ENCODE measurements at places on chromosomes 1 and 21. TPM values are rescaled to one million over a fixed set of nuclear protein-coding genes. Genes with fewer than 3 reads are reported as not detected.

NUDT4B gene
- total RNA-seq = 0.68 TPM

HCN3 gene
- total RNA-seq = 3.7 TPM

CHAF1B gene
- total RNA-seq = 5.5 TPM

NBPF20 gene
- 4.9 TPM for total RNA-seq

CNR2 gene
- not detected for total RNA-seq

OPTC gene
- not detected for total RNA-seq

NR5A2 gene
- not detected for total RNA-seq

DNA sequence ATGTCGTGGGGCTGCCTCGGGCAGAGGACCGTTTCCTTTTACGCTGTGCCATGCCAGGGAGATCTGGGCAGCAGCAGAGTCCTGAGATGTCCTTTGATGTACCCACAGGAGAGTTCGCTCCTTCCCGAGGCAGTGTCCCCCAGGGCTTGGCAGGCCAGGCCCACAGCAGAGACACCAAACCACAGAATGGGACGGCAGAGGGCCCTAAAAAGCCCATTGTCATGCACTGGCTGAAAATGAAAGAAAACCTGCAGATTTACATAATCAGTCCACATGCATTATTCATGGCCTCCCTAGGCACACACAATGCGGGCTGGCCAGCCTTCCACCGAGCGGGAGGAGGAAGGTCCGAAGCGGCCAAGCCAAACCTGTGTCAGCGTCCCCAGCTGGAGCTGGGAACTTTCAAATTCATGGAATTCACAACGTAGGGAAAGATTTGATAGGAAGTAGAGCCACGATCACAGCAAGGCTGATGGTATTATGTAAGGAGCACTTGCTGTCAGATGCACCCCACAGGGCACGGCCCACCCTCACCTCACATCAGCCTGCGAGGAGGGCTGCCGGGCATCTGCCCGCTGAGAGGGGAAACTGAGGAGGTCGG, 25.3 kb upstream of the EFHD2 start:
- no peaks in the 10 kb centered on the region for H3K36me3 ChIP-seq
- peaks cover 20% of the 10 kb centered on the region for H3K4me1 ChIP-seq
- H3K27ac ChIP-seq = no peak overlapping the region
- peaks cover 12% of the 10 kb centered on the region for H3K27me3 ChIP-seq

- no peaks in the 10 kb centered on the region for H3K4me1 ChIP-seq
- H3K27me3 ChIP-seq = peaks cover 8% of the 10 kb centered on the region
- no peak overlapping the region for H3K27ac ChIP-seq
- H3K4me3 ChIP-seq = no peak overlapping the region
These were observed 121.5 kb upstream of the CACHD1 start for GRCh38 chr1:64348270-64348960.

DNA sequence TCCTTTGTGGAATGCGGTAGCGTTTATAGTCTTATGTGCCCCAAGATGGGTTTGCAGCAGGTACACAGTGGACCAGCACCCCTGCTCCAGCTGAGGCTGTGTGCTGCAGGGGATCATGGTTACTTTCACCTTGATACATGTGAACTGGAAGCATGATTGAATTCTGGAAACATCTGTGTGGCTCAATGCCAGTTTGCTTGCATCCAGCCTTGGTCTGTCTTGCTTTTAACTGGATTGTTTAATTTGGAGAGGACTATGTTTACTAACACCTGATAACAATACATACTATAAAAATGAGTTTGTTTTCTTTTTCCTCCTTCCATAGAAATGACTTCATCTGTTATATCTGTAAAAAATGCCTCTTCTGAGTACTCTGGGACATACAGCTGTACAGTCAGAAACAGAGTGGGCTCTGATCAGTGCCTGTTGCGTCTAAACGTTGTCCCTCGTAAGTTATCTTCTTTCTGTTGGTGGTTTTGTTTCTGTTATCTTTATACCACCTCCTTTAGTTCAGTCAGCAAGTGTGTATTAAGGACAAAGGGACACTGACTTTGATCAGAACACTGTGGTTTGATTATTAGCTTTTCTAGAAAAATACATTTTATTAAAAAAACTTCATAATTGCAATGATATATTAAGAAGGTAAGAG, 47.7 kb downstream of the CXADR start:
- no peak overlapping the region for H3K27ac ChIP-seq
- H3K27me3 ChIP-seq = no peaks in the 10 kb centered on the region
- no peaks in the 10 kb centered on the region for H3K36me3 ChIP-seq

DNA sequence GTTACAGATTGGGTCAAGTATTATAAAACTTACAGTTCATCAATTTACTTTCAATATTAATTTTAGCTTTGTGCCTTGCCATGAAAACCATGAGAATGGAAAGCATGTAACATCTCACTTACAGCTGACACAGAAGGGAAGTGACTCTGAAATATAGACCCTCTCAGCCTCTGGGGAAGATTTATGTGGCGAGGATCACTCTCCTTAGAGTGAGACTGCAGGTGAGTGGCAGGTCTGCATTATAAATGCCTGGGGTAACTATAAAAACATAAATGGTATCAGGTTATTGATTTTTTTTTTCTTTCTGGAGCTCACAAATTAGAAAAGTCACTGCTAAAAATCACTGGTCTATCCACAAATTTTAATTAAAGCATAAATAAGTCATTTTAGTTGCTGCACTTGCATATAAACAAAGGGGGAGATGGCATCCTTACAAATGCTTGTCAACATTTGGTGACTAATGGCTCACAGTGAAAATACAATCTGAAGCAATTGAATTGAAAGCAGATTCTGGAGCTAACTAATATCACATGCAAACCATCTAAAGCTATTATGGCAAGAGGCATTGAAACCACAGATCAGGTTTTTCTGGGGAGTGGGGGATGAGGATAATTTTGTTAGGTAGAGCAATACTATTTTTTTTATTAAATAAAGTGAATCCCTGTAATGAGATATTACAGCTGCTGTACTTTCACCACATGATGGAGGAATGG, 200.9 kb downstream of the TM2D1 start:
- no peak for DNase-seq
- peaks cover 5% of the 10 kb centered on the region for H3K4me1 ChIP-seq
- H3K4me3 ChIP-seq = no peak overlapping the region
- H3K27me3 ChIP-seq = peaks cover 20% of the 10 kb centered on the region
- H3K27ac ChIP-seq = no peak overlapping the region

DNA sequence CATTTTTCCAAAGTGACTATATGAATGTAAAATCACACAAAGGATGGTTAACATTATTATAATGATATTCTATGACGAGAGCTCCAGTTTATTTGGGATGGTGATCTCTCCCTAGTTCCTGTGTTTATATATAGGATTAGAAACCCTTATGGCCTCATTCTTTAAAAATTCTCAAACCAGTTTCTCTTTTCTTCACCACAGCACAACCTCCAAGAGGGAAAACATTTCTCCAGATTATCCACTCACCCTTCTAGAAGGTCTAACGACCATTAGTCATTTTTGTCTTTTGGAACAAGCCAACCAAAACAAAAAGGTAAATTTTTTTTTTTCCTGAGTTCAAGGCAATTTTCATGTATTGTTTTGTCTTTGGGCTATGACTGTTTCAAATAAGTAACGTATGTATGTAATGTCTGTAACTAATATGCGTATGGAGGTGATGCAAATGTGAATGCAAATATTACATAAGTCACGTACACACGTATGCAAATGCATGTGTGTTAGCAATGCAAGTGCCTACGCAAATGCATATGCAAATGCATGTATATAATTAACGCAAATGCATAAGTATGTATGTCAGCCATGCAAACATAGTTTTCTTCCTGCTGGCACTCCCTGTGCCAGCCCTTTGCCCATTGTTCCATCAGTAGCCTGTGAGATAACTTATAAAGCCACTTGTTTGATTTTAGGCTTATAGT, 72.5 kb upstream of the MORC3 start:
- peaks cover 10% of the 10 kb centered on the region for H3K4me1 ChIP-seq
- no peak overlapping the region for H3K4me3 ChIP-seq

- H3K27ac ChIP-seq = peak overlapping the region; percentile 90
- H3K36me3 ChIP-seq = peaks cover 5% of the 10 kb centered on the region
- no peaks in the 10 kb centered on the region for H3K27me3 ChIP-seq
- H3K4me3 ChIP-seq = peak overlapping the region; percentile 85
- DNase-seq = no peak
- peaks cover 54% of the 10 kb centered on the region for H3K4me1 ChIP-seq
These were observed 572 bp downstream of the ATP1B1 start for GRCh38 chr1:169106921-169107602.

DNA sequence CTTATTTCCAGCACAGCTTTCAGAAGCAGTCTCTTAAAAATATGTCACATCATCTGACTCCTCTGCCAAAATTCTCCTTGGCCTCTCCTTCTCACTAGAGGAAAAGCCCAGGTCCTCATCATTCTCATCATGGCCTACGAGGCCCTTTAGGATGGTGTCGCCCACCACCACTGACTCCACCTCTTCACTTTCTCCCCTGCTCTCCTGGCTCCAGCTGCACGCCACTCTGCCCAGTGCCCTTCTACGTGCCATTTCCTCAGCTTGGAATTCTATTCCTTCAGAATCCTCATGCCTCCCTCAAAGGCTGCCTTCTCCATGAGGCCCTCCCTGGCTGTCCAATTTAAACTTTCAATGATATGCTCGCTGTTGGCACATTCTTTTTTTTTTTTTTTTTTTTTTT, 25.3 kb upstream of the BTG2 start:
- no peaks in the 10 kb centered on the region for H3K27me3 ChIP-seq
- no peaks in the 10 kb centered on the region for H3K36me3 ChIP-seq
- peak overlapping the region; percentile 53 for H3K27ac ChIP-seq

GRCh38 chr1:176857632-176858031, 306.9 kb downstream of the ASTN1 start:
- H3K4me3 ChIP-seq = no peak overlapping the region
- H3K36me3 ChIP-seq = no peaks in the 10 kb centered on the region
- H3K27me3 ChIP-seq = no peaks in the 10 kb centered on the region
- H3K27ac ChIP-seq = no peak overlapping the region
- no peaks in the 10 kb centered on the region for H3K4me1 ChIP-seq

DNA sequence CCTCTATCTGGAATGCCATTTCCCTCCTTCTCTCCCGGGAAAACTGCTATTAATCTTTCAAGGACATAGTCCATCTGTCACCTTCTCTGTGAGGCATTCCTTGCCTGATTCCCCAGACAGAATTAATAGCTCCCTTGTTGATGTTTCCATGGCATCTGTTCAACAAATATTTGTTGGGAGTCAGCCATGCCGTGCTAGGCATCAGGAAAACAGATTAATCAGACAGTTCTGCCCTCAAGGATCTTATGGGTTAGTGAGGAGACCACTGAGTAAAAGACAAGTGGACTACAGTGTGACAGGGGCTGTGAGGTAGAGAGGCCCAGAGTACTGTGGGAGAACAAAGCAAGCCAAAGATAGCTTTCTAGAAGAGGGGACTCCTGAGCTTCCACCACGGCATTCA, 11.4 kb upstream of the MAGOH start:
- no peak overlapping the region for H3K4me3 ChIP-seq
- H3K27me3 ChIP-seq = no peaks in the 10 kb centered on the region
- no peak overlapping the region for H3K27ac ChIP-seq
- no peak for DNase-seq
- H3K4me1 ChIP-seq = no peaks in the 10 kb centered on the region

DNA sequence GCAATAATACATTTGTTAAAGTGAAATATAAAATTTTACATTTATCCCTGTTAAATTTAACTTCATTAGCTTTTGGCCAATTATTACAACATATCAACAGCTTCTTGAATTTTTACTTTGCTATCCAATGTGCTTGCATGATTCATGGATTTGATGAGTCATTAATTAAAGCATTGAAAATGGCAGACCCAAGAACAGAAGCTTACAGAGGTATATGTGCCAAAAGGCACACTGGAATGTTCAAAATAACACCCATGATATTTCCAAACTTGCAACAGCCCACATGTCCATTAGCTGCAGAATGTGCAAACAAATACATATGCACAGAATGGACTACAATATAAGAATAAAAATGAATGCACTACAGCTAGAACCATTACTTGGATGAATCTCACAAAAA, 76.4 kb upstream of the MAN1A2 start:
- H3K4me3 ChIP-seq = no peak overlapping the region
- H3K36me3 ChIP-seq = no peaks in the 10 kb centered on the region
- no peaks in the 10 kb centered on the region for H3K4me1 ChIP-seq
- no peak overlapping the region for H3K27ac ChIP-seq
- no peak for DNase-seq
- H3K27me3 ChIP-seq = peaks cover 12% of the 10 kb centered on the region

DNA sequence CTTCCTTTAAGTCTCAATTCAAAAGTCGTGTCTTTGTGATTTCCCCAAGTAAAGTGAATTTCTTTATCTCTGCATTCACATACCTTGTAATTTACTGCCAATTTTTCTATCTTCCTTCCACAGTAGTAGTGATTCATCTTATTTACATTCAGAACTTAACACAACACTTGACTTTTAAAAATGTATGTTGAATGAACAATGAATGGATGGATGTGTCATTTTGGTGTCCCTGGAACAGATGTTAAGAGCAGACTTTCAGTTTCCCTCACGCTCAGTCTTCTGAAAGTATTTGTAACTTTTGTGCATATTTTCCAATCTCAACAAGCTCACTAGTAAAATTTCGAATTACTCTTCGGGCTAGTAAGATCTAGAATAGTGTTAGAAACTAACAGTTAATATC, 352.0 kb downstream of the HHIPL2 start:
- no peak for DNase-seq
- no peaks in the 10 kb centered on the region for H3K27me3 ChIP-seq
- H3K36me3 ChIP-seq = no peaks in the 10 kb centered on the region
- no peak overlapping the region for H3K27ac ChIP-seq
- H3K4me1 ChIP-seq = no peaks in the 10 kb centered on the region

GRCh38 chr1:90402893-90403849, 313.9 kb downstream of the BARHL2 start:
- DNase-seq = no peak
- no peaks in the 10 kb centered on the region for H3K4me1 ChIP-seq
- H3K4me3 ChIP-seq = no peak overlapping the region
- H3K27ac ChIP-seq = no peak overlapping the region

- DNase-seq = no peak
- H3K4me1 ChIP-seq = peaks cover 8% of the 10 kb centered on the region
- no peaks in the 10 kb centered on the region for H3K27me3 ChIP-seq
These were observed 5.9 kb downstream of the DHDDS start for GRCh38 chr1:26438041-26438440.

Measured in osteocyte (in vitro differentiated cells).